ENCODE measurements at places on chromosomes 5 and 9.
A peak's percentile ranks its signal among the peaks of the same experiment; 100 is the strongest.

GRCh38 chr9:12091865-12092527, 601.2 kb upstream of the TYRP1 start:
- DNase-seq = no peak

DNA sequence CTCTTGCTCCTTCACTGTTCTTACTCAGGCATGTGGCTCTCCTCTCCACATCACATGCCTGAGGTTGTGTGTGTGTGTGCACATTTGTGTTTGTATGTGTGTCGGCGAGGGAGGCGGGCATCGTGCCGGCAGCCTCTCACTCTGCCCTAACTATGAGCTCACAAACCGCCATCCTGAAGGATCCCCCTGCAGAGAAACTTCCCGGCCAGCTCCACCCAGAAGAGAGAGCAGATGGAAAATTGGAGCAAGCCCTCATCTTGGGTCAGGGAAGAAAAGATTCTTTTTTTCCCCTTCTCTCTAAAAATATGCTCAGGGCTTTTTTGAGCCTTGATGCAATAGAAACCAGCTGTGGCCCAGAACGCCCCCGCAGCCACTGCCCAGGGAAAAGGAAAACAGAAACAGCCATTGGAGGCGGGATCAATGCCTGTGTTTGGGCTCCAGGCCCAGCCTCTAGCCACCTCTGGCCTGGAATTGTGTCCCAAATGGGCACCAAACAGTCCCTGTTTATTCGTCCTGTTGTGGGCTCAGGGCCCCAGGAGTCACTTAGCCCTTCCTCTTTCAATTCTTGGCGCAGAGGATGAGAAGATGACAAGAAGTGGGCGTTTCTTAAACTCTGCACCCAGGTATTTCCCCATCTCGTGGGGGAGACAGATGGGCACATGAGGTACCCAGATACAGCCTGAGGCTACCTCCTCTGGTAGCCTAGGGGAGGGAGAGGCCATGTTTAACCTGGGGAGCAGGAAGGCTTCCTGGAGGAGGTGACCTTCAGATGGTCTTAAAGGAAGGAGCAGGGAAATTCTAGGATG, 151.5 kb downstream of the RGS3 start:
- no peak for DNase-seq

DNA sequence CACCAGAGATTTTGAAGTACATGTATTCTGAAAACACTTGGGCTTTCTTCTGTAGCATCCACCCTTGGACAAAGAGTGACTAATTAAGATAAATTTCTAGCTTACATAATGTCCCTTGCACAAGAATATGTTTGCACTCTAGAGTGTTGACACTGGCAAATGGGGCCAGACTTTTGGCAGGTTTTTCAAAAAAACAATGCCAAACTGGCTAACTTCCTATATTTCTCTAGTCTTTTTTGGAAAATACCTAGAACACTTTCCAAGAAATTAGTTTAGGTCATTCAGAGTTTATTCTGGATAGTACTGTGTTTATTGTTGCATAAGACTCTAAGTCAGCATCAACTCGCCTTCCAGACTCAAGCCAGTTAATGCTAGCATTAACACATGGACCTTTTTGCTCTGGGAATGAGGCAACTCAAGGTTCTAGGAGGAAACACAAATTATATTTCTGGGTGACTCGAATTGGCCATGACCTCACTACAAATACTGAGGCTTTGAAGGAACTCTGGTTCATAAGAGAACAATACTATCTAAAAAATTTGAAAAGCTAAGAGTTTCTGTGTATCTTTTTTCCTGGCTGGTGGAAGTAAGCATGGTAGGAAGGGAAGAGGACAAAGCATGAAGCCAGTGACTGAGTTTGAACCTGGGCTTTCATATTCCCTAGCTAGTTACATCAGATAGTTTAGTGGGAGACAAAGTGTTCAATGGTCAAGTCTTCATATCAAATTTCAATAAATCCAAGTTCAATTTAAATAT, 101.6 kb downstream of the NREP start:
- no peak for DNase-seq

DNA sequence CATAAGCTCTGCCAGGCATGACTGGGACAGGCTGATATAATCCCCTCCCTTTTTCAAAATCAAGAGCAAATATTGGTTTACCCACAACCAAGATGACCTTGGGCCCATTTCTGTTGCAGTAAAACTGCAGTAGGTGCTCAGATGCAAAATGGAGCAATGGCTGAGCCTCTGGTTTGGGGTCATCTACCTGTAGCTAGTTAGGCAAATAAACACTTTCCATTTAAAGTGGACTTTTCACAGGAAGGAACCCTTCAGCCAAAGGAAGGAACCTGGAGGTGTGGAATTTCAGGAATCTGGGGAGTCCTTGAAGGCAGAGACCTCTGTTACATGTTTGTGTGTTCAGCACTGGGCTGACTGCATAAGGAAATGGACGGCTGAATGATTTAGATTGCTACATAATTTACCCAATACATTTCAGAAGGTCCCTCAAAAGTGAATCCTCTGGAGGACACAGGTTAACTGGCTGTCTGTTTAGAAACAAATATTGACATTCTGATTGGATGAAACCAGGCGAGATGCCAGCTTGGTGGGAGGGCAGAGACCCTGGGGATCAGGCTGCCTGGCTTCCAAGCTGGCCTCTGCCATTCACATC, 170.1 kb upstream of the ZNF618 start:
- DNase-seq = no peak

DNA sequence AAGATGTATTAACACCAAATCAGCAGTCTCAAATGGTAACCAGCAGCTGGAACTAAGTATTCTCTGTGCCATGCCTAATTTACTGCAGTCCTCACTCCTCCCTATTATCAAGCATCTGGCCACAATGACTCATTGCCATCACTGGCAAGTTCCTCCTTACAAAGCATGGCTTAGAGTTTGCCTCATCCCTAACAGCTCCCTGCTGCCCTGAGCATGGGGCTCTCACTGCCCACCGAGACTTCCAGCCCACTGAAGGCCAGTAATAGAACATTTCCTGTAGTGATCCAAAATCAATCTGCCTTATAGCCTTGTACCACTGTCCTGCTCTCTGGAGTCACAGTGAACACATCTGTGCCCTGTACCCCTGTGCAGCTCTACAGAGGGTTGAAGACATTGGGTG, 211.9 kb upstream of the TRIM32 start:
- no peak for DNase-seq

- no peak for DNase-seq
Observed at GRCh38 chr5:143708672-143709071, 103.3 kb upstream of the HMHB1 start.

- DNase-seq = no peak
Observed at GRCh38 chr5:14221732-14222131, 78.6 kb downstream of the TRIO start.

DNA sequence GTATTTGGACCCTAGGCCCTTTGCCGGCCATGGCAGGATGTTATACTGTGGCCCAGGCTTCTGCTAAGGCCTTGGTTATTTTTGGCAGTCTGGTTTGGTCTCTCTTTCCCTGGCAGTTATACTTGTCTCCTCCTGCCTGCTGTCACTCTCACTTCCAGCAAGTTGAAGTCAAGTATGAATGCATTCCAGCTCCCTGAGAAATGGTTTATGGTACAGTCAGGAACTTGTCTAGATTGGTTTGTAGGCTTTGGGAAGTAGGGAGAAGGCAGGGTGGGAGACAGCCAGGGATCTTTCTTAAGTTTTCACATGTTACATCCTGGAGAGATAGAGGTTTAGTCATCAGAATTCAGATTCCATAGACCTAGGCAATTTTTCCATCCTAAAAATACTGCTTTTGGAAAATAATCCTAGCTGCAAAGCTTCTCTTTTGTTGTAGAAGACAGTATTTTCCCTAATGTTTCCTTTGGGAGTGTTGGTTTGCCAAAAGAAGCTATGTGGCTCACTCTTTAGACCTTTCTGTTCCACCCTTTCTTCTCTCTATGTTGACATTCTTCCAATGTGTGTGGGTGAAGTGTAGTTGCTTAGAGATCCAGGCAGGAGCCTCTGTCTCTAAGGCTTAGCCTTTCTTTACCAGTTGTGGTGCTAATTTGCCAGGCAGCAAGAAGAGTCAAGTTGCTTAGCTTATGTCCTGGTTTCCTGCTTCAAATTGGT, 2.5 kb upstream of the KDM3B start:
- DNase-seq = no peak

- DNase-seq = no peak
Observed at GRCh38 chr9:70588999-70589398, 174.5 kb upstream of the KLF9 start.

- DNase-seq = no peak
Observed at GRCh38 chr5:101662263-101662662, 633.8 kb downstream of the SLCO4C1 start.

- no peak for DNase-seq
Observed at GRCh38 chr5:119614838-119615237, 14.5 kb upstream of the FAM170A start.

DNA sequence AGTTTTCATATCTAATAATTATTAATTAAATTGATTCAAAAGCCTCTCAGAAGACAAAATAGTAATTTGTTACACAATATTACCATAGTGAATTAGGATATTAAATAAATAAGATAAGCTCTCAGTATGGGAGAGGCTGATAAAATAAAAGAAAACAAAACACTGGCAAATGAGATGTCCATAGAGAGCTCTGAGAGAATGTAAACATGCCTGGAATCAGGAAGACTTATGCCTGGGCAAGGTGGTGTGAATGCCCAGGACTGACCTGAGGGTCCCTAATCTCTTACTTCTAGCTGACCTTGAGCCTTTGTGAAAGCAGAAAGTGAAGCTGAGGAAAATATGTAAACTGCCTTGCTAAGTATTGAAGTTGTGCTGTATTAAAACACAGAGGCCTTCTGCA, 616.5 kb downstream of the PTPRD start:
- DNase-seq = no peak

GRCh38 chr5:79992891-79993657, 2.0 kb upstream of the MTX3 start:
- no peak for DNase-seq

- DNase-seq = no peak
Observed at GRCh38 chr9:357560-357959, 142.9 kb downstream of the DOCK8 start.

GRCh38 chr9:18478501-18479361, 4.8 kb downstream of the ADAMTSL1 start:
- DNase-seq = no peak

DNA sequence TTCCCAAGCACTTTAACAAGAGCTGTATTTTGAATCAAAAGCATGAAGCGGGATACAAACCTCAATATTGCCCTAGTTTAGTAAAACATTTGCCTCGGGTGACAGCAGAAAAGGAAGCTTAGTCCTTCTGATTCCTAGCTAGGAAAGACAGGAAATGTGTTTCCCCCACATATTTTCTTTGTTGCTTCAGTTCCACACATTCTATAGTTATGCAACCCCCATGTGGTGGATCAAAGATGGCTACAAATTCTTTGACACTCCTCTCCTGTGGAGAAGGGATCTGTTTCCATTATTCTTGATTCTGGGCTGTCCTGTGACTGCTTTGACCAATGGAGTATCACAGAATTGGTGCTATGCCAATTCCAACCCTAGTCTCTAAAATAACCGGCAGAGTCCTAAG, 89.1 kb upstream of the SLC30A5 start:
- no peak for DNase-seq

- no peak for DNase-seq
Observed at GRCh38 chr9:94895668-94896067, 169.2 kb downstream of the AOPEP start.

GRCh38 chr5:163245584-163245983, 191.8 kb upstream of the CCNG1 start:
- no peak for DNase-seq

GRCh38 chr9:127714951-127715469, 453 bp downstream of the PTRH1 start:
- DNase-seq = no peak

- DNase-seq = no peak
Observed at GRCh38 chr5:8241076-8241475, 372.1 kb downstream of the MTRR start.

- no peak for DNase-seq
Observed at GRCh38 chr5:147408980-147409379, 100.9 kb downstream of the DPYSL3 start.

GRCh38 chr5:58348996-58349728, 110.7 kb downstream of the PLK2 start:
- no peak for DNase-seq

- DNase-seq = no peak
Observed at GRCh38 chr5:178547753-178548415, 42.3 kb downstream of the COL23A1 start.

DNA sequence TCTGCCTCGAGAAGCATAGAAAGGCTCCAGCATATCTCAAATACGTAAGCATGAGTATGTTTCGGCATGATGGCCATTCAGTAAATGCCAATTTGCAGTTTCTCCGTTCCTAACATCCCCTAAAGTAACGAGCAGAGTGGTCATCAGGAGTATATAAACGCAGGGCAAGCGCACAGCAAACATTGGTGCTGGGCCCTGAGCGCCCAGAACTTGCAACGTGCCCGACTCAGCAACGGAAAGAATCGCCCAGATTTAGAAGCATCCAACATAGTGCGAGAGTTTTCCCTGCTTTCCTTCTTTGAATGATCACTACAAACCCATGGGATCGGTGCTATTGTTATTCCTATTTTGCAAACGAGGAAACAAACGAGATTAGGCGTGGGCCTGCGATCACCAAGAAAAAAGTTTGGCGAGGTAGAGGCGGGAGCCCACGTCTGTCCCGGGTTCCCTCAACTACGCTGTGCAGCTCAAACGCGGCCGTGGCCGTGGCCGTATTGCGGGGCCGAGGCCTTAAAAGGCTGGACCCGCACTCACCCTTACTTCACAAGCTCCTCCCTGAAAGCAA, 505 bp downstream of the RPS14 start:
- no peak for DNase-seq

GRCh38 chr5:111143910-111144309, 51.8 kb downstream of the WDR36 start:
- DNase-seq = no peak

GRCh38 chr5:8869932-8870331, 675.9 kb downstream of the SEMA5A start:
- DNase-seq = no peak

- DNase-seq = no peak
Observed at GRCh38 chr5:32842813-32843530, 131.9 kb downstream of the NPR3 start.

GRCh38 chr5:124745928-124746915, at the start of gene ZNF608:
Gene ZNF608 (minus strand): TSS chr5:124746639. CDS start chr5:124744989, 1,650 bp downstream.
- no peak for DNase-seq

- DNase-seq = no peak
Observed at GRCh38 chr9:89929673-89930480, 325.1 kb downstream of the GADD45G start.

DNA sequence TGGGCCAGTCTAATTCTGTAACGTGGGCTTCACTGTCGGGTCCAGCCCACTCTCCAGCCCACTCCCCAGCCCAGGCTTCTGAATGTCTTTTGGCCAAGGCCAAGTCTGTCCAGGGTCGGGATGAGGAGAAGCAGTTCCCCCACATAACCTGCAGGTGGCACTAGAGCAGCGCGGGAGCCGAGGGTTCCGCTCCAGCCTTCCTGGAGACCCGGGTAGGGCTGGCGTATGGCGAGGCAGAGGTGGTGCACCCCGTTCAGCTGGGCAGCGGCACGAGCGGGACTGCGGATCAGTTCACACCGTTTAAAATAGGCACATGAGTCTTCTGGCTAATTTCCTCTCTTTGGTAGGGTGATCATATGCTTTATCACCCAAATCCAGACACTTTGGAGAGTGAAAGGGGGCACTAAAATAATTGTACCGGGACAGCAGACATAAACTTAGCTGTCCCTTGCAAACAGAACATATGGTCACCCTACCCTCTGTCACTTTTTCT, 185.9 kb downstream of the MSX2 start:
- DNase-seq = peak; percentile 7

Measured in stimulated activated CD8-positive, alpha-beta memory T cell treated with anti-CD3 and anti-CD28 coated beads, Interleukin-15, amount 100 ng/mL, for 4 hours (primary cell).